Brain (organoid and tissue), 16 donors: ENCODE measurements at places on chromosomes 5 and 9.

DNA sequence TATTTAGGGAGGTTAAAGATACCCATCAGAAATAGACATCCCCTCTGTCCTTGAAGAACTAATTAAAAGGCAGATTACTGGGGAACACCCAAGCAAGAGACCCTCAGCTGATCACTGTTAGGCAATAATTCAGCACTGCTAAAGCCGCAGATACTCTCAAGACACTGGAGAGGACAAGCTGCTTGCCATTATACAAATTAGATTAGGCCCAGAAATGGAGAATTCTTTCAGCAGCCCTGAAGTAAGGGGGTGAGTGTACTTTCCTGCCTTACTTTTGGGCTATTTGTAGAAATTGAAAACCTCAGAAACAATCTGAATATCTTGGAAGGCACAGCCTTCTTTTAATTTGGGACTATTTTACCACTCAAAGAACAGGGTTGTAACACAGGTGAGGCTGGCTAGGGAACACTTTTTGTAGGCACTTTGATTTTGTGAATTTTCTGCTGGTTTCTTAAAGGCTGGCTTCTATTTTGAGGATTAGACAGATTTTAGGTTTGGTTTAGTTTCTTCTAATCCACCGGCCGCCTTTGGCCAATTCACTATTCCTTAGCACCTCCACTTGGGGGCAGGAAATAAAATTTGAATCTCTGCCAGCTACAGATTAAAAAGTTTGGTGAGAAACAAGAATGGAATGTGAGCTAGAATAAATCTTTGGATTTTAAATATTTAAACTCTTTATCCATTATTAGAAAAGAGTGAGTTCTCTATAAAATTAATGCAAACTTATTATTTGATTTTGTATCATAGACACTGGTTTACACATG is 106.0 kb downstream of the SMARCA2 start:
- DNase-seq: no peak

DNA sequence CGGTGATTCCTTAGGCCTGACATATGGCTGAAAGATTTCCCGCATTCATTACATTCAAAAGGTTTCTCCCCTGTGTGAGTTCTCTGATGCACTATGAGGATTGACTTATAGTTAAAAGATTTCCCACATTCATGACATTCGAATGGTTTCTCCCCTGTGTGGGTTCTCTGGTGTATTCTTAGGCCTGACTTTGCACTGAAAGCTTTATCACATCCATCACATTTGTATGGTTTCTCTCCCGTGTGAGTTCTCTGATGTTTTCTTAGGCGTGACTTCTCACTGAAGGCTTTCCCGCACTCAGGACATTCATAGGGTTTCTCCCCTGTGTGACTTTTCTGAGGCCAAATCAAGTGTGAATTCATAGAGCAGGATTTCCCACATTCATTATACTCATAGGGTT is 35.8 kb downstream of the ZNF782 start:
- DNase-seq: no peak

DNA sequence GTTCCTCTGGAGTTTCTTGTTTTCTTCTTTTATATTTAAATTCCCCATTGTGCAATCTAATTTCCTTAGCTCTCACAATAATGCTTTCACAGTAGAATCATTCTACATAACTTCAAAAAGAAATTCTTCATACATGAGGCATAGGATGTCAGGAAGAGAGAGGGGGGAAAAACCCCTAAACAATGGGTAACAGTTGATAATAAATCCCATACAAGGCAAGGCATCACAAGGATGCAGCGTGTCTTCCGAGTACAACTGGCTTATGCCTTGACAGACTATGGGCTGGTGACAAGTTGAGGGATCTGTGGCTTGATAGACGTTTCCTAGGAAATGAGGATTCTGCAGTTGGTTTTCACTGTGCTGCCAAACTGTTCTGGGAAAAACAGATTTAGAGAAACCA is 247.4 kb downstream of the ARL15 start:
- DNase-seq: no peak

GRCh38 chr9:95726756-95727155 is 148.7 kb upstream of the ERCC6L2 start:
- no peak for DNase-seq

DNA sequence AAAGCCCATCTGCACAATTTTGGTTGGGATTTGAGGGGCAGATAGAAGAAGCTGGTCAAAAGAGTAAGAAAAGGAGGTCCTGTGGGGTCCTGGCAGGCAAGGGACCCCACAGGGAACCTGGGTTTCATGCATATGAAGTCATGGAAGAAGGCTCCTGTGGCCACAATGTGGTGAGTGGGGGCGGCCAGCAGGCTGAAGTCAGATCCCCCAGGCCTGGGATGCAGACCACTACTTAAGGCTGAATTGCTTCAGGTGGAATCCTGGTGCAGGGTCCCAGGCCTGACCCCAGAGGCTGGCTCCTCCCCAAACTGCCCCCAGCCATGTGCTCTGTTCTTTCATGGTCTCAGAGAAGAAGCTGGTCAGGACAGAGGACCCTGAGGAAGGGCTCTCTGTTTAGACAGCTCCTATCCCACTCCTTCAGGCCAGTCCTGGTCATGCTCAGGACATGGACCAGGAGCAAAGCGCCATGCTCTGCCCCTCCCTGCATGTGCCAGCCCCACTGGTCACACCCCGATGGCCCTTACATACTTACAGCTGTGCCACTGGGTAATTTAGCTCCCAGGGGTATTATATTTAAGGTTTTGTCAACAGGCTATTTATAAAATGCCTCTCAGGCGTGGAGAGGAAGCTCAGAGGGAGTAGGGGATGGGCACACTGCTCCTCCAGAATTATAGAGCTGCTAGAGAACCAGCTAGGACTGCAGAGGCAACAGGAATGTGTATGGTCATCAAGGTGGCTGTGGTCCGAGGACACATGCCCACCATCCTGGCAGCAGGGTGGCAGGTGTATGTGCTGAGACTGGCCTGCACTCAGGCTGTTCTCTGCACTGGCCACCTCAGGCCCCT is 33.4 kb downstream of the C5orf15 start:
- no peak for DNase-seq
